ENCODE measurements at places on chromosomes 12 and 14.

DNA sequence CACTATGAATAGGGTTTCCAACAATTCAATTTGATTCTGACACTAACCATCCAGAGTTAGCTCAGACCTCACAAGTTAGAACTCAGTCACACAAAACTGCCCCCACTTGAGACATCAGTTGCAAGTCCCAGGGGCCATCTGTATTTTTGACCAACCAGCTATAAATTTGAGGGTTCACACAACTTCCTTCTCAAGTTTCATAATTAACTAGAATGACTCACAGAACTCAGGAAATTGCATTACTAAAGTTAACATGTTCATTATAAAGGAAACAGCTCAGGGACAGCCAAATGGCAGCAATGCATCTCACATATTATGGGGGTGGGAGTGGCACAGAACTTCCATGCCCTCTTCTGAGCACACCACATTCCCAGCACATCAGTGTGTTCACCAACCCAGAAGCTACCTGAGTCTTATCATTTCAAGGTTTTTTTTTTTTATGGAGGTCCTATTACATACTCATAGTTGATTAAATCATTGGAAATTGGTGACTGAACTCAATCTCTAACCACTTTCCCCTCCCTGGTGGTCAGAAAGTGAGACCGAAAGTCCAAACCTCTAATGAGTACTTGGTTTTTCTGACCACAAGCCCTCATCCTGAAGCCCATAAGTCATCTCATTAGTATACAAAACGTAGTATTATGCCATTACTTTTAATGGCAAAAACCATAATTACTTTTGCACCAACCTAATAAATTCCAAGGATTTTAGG, 1721.5 kb upstream of the SEL1L start:
- no peak for DNase-seq

- DNase-seq, result no peak
These were observed 74.9 kb downstream of the DIO2 start for GRCh38 chr14:80136358-80136757.

DNA sequence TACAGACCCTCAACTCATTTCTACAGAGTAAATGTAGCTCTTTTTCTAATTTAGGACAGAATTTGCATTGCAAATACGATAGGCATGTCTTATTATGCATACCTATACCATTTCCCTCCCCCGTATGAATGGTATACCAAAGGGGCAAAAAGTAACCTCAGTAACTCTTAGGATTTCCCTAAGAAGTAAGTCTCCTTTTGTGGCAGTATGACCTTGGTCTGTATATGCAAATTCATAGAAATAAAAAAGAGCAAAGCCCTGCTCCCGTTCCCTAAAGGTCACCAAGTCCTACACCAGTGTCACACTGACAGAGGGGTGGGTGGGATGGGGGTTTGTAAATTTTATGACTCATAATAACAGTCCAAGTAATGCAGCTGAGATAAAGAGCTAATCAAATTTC, 365.8 kb upstream of the CCDC196 start:
- no peak for DNase-seq

DNA sequence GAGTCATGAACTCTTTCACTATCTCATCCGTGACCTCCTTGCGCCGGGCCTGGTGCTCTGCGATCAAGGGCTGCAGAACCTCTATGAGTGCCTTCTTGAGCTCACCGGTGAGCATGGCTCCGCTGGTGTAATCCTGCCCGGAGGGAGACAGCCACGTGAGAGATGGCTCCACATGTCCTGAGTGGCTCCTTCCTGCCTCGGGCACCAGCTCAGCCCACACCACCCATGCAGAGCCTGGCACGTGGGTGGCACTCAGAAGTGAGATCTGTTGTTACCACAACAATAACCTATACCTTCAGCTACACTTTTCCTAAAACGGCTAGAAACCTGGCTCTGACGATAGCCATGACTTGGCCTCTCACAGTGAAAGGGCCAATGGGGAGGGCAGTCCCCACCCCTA, 11.8 kb downstream of the SLC25A47 start:
- DNase-seq, result no peak

DNA sequence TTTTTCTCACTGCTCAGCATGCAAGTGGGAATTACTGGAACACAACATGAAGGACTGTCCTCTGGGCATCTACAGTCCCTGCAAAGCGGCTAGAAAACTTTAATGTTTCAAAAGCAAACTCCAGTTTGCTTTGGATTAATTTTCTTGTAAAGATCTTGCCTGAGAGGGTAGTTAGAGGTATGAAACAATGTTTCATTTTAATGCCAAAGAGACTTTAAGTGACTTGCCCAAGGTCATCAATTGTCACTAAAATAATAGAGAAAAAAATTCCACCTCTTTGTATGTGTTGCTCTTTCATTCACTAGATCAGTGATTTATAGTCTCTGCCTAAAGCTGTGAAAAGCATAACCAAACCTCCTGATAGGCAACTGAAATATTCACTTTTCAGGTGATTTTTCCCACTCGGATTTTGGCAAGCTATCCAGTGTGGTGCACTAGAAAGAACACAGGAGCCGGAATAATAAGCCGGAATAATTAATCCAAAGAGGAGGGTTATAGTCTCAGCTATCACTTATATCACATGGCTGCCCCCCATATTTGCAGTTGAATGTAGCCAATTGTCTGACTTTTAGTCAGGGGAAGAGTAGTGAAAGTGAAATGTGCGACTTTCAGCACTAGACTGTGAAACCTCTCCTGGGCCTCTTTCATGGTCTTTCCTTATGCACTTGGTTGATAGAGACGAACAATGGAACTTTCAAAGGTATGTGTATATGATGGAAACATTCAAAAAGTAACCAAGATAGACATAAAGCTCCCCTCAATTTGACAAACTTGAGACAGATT, 107.7 kb downstream of the SLC6A15 start:
- DNase-seq, result no peak

DNA sequence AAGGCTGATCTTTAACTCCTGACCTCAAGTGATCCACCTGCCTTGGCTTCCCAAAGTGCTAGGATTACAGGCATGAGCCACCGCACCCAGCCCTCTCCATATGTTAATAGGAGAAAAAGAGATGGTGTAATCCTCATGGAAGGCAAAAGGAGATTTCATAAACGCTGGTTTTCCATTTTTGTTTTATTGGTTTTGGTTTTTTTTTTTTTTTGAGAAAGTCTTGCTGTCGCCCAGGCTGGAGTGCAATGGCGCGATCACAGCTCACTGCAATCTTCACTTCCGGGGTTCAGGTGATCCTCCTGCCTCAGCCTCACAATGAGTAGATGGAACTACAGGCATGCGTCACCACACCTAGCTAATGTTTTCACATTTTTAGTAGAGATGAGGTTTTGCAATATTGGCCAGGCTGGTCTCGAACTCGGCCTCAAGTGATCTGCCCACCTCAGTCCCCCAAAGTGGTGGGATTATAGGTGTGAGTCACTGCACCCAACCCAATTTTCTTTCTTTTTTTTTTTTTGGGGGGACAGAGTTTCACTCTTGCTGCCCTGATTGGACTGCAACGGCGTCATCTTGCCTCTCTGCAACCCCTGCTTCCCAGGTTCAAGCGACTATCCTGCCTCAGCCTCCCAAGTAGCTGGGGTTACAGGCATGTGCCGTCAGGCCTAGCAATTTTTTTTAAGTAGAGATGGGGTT, 8.1 kb downstream of the PTGES3 start:
- no peak for DNase-seq

DNA sequence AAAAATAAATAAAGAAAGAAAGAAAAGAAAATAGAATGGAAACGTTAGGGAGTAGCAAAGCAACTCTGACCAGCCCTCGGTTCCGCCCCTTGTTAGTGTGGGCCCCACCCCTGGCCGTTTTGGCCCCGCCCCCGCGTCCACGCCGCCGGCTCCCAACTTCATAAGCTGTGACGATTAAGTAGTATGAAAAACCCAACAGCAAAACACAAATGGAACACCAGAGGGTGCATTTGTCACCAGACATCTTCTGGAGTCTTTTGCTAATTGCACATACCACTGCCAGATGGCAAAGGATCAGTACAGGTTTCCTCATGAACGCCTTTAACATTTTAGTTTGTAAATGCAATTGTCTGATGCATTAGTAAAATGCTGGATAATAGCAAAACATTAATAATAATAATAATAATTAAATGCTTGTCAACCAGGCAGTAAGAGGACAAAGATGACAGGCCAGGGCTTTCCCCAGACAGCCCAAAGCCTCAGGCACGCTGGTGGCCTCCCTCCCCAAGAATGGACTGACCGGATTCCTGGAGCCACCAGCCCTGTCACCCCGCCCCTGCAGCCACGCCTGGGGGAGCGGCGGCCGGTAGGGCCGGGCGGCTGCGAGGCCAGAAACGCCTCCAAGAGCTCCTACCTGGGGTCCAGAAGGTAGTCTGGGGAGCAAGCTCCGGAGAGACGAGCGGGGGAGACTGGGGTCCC, 23.6 kb downstream of the HSP90AA1 start:
- peak; percentile 71 for DNase-seq

DNA sequence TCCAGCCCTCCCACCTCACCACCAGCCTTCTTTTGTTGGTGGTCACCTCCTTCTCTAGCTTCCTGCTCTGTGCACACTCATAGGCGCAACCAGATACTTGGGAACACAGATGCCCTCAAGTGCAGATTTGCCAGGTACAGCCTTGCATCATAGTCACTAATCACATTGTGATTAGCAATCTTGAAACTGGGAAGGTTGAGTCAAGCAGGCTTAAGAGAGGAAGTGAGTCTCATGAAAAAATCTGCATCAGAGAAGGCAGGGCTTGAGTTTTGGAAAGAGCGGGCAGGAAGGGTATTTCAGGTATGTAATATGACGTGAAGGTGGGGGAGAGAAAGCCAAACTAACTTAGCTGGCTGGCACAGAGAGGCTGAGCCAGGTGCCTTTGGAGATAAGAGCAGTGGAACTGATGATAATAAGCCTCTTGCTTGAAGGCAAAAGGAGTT, 2.7 kb upstream of the RABGGTA start:
- DNase-seq, result peak; percentile 43

GRCh38 chr14:97777622-97778355, 980.6 kb downstream of the VRK1 start:
- DNase-seq, result no peak

DNA sequence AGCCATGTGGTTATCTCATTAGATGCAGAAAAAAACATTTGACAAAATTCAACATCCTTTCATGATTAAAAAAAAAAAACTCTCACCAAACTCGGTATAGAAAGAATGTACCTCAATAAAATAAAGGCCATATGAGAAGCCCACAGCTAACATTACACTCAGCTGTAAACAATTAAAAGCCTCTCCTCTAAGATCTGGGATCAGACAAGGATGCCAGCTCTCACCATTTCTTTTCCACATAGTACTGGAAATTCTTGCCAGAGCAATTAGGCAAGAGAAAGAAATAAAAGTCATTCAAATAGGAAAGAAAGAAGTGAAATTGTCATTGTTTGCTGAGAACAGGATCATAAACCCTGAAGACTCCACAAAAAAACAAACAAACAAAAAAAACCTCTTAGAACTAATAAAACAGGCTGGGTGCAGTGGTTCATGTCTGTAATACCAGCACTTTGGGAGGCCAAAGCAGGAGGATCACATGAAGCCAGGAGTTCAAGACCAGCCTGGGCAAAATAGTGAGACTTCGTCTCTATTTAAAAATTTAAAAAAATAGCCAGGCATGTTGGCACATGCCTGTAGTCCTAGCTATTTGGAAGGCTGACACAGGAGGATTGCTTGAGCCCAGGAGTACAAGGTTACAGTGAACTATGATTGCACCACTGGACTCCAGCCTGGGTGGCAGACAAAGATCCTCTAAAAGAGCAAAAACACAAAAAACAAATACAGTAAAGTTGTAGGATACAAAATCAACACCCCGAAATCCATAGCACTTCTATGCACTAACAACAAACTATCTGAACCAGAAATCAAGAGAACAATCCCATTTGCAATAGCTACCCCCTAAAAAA, 114.4 kb downstream of the FOXA1 start:
- DNase-seq, result no peak

- no peak for DNase-seq
These were observed 68.4 kb downstream of the PPM1H start for GRCh38 chr12:62866451-62867082.

DNA sequence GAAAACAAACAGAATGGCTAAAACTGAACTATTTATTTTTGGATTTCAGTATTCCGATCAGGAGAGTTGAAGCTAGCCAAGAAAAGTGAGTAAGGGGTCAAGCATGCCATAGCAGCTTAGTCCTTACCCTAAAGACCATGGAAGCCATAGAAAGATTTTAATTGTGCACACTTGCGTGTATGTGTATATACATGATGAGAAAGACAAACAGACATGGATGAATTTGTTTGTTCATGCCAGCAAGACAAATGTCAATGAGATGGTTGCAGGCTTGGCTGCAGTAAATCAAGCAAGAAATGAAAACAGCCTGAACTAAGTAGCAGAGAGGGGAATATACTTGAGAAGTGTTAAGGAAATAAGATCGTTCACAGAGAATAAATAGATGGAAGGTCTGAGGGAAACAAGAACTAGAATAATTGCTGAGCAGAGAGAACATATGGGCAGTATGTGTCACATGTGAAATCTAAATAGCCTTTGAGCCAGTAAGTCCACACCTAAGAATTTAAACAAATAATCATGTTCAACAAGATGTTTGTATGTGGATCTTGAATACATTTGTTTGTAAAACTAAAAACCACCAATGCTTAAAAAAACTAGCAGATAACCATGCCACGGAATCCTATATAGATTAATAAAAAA, 14.8 kb downstream of the SNW1 start:
- no peak for DNase-seq

DNA sequence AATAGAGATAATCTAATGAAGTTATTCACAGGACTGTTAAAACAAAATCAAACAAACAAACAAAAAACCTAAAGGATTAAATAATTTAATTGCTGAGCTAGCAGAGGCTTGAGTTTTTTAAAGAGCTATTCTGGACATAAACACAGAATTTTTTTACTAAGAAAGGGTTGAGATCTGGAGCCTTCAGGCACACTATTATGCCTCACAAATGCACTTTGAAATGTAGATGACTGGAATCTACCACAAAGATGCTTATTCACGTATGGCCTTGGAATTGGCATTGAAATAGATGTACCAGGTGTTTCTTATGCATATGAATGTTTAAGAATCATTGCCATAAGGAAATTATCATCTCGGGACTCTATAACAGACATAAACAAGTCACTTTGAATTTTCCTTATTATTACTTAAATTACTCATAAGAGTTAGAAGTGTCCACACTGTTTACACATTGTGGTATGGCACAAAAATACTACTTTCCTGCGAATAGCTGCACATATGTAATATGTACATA, 21.6 kb downstream of the PUS7L start:
- DNase-seq, result no peak

GRCh38 chr14:20801726-20802125, 918 bp downstream of the RNASE1 start:
- DNase-seq, result no peak

DNA sequence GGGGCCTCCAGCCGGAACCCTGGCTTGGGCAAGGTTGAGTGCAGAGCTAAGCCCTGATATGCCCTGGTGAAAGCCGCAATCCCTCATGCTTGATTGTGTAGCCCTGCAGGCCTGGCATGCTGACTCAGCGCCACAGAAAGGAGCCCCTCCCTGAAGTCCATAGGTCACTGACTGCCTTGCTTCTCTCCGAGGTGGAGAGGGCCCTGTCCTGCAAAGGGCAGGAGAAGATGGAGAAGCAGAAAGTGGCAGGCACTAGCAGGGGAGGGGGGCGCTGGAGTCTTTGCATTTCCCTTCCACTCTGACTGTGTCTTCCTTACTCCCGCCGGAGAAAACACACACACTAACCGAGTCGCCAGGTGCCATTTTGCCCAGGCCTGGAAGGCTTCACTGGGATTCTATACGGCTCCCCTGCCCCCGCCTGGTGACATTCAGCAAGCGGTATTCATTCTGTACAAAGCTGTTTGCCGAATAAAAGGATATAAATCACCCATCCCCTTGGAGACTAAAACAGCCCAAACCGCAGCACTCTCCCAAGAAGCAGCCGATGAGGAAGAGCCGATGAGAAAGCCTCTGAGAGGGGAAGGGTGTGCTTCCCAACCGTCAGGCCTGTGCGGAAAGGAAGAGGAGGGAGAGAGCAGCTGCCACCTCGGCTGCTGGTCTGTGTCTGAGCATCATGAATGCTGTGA, 69.8 kb downstream of the SLC6A12 start:
- DNase-seq, result peak; percentile 66
